ENCODE measurements at places on chromosomes 5 and 9. TPM values are rescaled to one million over a fixed set of nuclear protein-coding genes. Genes with fewer than 3 reads are reported as not detected.

GRCh38 chr9:72205513-72205912, 56.3 kb downstream of the GDA start:
- no peak for DNase-seq

DNA sequence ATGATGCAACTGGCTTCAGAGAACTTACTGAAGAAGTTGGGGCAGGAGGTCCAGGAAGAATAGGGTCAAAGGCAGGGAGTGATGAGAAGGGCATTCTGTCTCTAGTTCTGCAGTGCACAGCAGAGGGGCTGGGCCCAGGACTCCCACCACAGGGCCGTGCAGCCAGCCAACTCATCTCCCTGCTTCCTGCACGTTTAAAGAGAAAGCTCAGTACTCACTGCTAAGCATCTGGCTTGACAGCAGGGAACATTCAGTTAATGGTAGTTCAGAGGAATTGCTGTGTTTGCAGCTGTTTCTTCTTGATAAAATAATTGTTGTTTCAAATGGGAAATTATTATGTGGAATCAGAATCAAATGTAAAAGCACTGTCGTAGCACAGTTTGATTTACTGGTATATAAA, 25.6 kb upstream of the SCAMP1 start:
- DNase-seq: no peak

GRCh38 chr9:136642439-136642921, 20.2 kb upstream of the EGFL7 start:
- DNase-seq: no peak

GRCh38 chr5:106862450-106863193, 808.1 kb downstream of the EFNA5 start:
- DNase-seq: peak; percentile 23

DNA sequence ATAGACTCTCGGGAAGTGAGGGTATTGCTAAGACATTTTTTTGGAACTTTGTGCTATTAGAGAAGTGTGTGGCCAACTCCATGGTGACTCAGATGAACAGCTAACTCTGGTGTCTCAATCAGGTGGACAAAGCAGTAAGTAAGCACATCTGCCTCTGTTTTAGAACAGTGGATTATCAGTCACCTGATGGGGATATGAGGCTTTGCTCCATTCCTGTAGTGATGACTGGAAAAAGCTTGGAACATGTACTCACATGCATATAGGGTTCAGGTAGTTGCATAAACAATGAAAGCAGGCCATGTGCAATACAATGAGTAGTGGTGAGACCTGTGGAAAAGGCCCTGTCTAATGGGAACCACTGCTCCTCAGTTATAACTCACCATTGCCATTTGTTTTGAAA, 168.2 kb upstream of the FBN2 start:
- DNase-seq: no peak

GRCh38 chr5:15689836-15690235, 189.9 kb downstream of the FBXL7 start:
- DNase-seq: no peak

DNA sequence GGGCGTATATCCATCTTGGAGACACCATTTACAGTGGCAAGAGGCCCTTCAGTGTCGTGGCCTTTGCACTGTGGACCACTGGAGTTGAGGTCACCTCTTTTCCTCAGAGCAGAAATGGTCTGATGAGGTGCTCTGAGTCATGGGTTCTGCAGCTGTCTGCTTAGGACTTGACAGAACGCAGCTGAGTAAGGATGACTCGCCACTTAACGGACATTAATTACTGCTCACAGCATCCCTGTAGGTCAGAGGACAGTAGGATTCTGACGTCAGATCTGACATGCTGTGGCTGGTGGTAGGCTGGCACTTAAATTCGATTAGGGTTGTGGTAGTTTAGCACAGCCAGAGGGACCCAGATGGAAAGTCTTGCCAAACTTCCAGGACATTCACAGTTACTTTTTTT, 479.4 kb downstream of the DMAC1 start:
- DNase-seq: no peak

DNA sequence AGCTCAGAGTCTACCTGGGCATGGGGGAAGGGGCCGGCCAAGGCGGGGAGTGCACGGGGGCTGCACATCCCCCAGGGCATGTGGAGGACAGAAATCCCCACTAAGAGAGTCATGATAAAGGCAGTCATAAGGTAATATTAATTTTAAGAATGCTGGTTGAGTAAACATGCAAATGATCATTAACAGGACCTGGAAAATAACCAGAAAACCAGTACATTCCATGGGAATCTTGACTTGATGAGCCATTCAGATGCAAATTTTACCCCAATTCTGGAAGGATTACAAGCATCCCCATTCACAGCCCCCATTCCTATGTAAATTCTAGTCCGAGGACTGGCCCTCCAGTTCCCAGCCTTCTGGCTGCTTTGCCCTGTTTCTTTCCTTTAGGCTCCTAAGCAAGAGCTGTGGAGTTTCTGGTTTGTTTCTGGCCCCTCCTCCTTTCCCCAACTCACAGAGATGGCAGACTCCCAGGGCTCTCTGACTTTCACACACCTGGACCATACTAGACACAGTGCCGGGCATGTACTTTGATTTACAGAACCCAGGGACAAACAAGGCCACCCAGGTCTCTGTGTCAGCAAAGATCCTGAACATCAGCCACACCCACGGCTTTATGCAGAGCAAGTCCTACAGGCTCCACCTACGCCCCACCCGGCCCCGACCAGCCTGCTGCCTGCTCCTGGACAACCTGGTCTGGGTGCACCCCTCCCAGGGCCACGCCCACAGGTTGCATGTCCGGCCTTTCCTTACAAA, 62.7 kb downstream of the SEMA4D start:
- DNase-seq: peak; percentile 87

DNA sequence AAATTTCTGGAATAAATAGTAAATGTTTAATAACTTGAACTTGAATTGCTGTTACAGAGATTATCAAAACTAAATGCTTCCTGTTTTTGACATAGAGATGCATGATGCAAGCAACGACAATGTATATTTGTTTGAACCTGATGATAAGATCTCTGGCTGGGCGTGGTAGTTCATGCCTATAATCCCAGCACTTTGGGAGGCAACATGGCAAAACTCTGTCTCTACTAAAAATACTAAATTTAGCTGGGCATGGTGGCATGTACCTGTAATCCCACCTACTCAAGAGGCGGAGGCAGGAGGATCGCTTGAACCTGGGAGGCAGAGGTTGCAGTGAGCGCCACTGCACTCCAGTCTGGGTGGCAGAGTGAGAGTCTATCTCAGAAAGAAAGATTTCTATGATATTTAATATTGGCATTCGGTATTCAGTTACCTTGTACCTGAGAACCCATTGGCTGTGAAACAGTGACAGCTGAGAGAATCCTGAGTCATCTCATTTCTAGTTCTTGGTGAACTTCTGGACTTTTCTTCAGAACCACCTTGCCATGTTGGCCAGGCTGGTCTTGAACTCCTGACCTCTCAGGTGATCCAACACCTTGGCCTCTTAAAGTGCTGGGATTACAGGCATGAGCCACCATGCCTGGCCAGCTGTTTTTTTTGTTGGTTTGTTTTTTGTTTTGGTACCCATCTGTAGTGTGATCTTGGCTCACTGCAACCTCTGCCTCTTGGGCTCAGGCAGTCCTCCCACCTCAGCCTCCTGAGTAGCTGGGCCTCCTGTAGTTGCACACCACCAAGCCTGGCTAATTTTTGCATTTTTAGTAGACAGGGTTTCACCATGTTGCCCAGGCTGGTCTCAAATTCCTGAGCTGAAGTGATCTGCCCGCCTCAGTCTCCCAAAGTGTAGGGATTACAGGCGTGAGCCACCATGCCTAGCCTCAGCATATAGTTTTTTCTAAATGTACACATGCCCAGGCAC, 10.0 kb upstream of the FGF18 start:
- DNase-seq: no peak

DNA sequence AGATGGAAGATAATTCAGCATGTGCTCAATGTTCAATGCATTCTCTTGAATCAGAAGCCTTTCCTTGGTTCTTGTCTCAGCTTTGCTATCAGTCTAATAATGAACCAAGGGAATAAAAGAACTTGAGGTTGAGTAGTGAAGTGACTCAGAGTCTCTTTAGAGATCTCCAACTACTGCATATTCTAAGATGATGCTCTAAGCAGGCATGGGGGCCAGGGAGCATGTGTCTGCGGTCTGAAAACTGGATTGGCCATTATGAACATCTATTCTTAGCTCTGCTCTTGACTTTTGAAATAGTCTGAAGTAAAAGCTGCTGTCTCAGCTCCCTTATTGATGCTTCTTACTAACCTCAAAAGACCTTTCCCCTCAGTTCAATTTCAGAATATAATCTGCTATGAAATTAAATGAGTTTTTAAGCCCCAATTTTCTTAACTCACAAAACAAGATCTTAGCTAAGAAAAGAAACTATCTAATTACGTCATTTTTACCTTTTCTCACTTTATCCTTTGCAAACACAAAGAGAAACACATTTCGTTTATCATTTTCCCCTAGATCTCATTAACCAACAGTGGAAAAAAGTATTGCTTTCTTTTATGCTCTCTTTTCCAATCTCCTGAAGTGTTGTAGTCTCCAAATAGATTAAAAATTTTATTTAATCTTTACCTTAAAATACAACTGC, 44.8 kb downstream of the PLCXD3 start:
- no peak for DNase-seq

GRCh38 chr9:75152416-75152815, 64.1 kb downstream of the OSTF1 start:
- DNase-seq: no peak

DNA sequence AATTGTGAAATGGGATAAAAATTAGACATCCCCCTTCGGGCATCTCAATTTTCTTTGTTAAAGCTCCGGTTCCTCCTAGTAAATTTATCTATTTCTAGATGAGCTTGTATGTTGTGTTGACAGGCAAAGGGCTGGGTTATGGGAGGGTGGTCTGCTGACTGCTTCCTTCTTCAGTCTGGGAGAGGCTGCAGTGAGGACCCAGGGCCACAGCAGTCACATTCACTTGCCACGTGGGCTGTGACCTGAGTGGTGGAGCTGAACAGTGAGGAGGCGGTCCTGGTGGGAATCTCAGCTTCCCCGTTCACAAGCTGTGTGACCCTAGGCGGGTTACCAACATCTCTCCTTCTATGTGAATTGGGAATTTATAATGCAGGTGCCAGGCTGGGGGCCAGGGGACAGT, 57.5 kb upstream of the RXRA start:
- no peak for DNase-seq

DNA sequence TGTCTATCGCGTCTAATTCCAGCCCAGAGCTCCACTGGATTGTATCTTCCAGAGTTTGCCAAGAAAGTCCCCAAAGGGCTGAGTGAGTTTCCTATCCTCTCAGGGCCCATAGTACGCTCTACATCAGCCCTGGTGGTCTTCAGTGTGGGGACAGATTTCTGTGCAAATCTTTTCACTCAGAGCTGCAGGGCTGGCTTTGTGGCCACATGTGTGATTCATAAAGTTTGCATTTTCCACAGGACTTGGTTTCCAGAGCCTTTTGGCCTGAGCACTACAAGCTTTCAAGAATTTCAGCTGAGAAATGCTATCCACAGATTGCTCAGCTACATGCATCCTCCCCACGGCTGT, 76.7 kb upstream of the CXCL14 start:
- DNase-seq: no peak

DNA sequence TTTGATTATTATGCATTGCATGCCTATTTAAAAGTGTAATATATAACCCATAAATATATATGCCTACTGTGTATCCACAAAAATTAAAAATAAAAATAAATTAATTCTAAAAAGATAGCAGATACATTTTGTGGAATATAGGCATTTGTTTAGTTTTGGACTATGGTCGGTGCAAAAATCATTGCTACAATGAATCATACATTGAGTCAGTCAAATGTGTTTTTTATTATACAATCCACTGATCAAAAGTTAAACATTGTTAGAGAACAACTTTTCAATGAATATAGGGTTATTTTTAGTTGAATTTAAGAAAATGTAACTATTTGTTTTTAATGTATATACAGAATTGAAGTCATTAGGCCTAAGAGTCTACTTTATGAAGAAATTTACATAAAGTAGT, 885.9 kb downstream of the EFNA5 start:
- no peak for DNase-seq

GRCh38 chr5:142637871-142638270, 48.0 kb downstream of the FGF1 start:
- DNase-seq: no peak

DNA sequence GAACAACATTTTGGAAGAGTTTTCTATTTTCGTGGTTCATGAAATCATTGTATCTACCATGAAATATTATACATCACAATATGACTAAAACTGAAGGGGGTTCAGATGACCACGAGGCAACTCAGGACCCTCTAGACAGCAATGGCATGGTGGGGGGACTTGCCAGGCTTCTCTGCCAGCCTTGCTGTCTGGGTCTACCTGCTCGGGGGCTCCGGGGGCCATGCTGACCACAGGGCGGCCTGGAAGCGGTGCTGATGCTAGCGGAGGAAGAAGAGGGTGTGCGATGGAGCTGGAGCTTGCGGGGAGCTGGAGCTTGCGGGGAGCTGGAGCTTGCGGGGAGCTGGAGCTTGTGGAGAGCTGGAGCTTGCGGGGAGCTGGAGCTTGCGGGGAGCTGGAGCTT, 89.2 kb upstream of the IRX4 start:
- DNase-seq: no peak

DNA sequence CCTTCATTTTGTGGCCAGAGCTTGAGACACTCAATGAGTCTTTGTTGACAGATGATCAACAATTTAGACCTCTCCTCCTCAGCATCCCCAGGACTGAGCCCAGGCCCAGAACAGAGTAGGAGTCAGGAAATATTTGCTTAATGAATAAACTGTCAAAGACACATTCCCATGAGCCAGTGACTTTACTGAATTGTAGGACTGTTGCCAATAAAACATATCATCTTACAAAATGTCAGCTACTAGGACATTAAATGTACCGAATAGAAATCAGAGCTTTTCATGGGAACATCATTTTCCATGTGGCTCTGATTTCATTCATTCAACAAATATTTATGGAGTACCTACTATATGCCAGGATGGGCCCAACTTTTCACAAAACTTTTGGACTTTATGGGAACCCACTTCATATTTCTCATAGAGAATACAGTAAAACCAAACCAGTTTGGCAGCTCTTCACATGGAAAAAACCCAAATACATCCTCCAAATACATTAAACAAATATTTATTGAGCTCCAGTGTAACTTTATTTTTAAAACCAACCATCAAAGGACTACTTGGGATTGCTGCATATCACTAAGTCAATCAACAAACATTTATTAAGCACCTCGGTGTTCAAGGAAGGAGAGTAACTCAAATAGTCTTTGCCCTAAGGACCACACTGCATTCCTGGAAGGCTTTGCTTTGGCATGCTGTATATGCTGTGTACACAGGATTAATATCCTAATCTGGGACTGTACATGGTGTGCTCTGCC, 11.4 kb downstream of the VDAC1 start:
- no peak for DNase-seq

DNA sequence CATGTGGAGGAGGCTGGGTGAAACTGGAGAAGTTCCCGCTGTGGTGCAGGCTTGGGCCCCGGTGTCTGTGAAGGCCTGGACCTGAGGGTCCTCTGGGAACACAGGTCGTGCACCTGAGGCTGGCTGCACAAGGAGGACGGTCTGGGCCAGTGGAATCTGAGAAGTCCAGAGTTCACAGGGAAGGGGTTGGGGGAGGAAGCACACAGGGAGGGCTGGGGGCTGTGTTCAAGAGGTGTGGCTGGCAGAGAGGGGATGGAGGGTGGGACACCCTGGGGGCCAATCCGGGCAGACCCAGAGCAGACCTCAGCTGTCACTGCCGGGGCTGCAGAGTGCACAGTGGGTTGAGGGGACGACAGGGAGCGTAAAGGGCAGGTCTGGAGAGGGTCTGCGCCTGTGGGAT, 2.6 kb downstream of the SLC9A3 start:
- no peak for DNase-seq

Gene TERT
- total RNA-seq: 0.23 TPM

Gene TLX3
- total RNA-seq: not detected

Gene TMC1
- 0.53 TPM for total RNA-seq

Gene UBE2QL1
- not detected for total RNA-seq

Data from HT-29 (cell line).